ENCODE measurements at places on chromosomes 4 and X.

DNA sequence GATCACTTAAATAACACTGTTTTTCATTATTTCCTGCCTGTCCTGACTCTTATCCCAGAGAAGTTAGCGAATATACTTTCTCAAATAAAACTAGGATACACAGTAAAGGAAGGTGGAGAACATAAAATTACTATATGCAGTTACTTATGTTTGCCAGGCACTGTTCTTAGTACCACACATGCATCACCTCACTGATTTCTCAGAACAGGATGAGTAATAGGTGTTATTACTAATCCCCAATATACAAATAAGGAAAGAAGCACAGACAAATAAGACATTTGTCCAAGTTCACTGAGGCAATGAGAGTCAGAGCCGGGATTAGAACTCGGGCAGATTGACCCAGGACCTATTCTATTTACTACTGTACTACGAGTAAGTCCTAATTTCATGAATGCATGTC is 91.7 kb downstream of the CORIN start:
- H3K27me3 ChIP-seq: no peaks in the 10 kb centered on the region
- no peak overlapping the region for H3K27ac ChIP-seq
- H3K4me1 ChIP-seq: no peaks in the 10 kb centered on the region
- DNase-seq: no peak
- no peaks in the 10 kb centered on the region for H3K36me3 ChIP-seq
- no peak overlapping the region for H3K4me3 ChIP-seq

DNA sequence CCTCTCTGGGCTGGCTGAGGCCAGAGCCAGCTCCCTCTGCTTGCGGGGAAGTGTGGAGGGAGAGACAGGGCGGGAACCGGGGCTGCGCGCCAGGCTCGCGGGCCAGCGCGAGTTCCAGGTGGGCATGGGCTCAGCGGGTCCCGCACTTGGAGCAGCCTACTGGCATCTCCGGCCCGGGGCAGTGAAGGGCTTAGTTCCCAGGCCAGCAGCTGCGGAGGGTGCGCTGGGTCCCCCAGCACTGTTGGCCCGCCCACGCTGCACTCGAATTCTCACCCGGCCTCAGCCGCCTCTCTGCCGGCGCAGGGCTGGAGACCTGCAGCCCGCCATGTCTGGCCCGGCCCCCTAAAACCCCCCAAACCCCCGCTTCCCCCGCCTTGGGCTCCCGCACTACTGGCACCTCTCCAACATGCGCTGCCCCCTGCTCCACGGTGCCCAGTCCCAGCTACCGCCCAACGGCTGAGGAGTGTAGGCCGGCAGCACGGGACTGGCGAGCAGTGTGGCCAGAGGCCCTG is 33.8 kb upstream of the FAT4 start:
- H3K4me1 ChIP-seq: no peaks in the 10 kb centered on the region
- H3K27ac ChIP-seq: no peak overlapping the region
- DNase-seq: no peak
- no peak overlapping the region for H3K4me3 ChIP-seq

GRCh38 chrX:51891821-51892551 is 1.4 kb upstream of the MAGED1 start:
- H3K4me1 ChIP-seq: peaks cover 15% of the 10 kb centered on the region
- peak overlapping the region; percentile 83 for H3K27ac ChIP-seq
- H3K36me3 ChIP-seq: peaks cover 8% of the 10 kb centered on the region
- no peak overlapping the region for H3K4me3 ChIP-seq
- peak; percentile 42 for DNase-seq

- H3K4me3 ChIP-seq: no peak overlapping the region
- H3K27ac ChIP-seq: no peak overlapping the region
- no peaks in the 10 kb centered on the region for H3K27me3 ChIP-seq
- no peaks in the 10 kb centered on the region for H3K4me1 ChIP-seq
Observed at GRCh38 chr4:151144329-151145072, 45.1 kb downstream of the RPS3A start.

DNA sequence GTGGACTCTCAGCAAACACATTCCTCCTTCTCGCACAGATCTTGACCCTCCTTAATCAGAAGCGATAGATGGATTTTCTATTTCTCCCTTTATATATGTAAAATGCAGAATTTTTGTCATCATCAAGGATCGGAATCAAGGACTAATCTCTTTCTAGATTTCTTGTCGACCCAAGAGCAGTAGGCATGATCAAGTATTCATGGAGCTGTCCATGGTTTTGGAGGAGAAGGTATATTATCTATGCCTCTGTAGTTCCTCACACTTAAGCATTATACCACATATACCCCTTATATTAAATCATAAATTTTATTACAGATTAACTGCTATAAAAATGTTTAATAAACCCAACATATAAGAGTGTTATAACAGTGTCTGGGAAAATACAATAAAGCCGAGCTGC is 886.8 kb downstream of the NLGN4X start:
- H3K4me1 ChIP-seq: no peaks in the 10 kb centered on the region
- no peaks in the 10 kb centered on the region for H3K36me3 ChIP-seq
- no peak overlapping the region for H3K4me3 ChIP-seq
- no peaks in the 10 kb centered on the region for H3K27me3 ChIP-seq
- DNase-seq: no peak

GRCh38 chr4:63349674-63350025 is 1059.6 kb downstream of the TECRL start:
- H3K27ac ChIP-seq: no peak overlapping the region
- no peaks in the 10 kb centered on the region for H3K36me3 ChIP-seq
- DNase-seq: no peak
- no peaks in the 10 kb centered on the region for H3K27me3 ChIP-seq
- no peak overlapping the region for H3K4me3 ChIP-seq

GRCh38 chrX:16783452-16783851 is 2.8 kb upstream of the TXLNG start:
- peaks cover 14% of the 10 kb centered on the region for H3K4me1 ChIP-seq
- H3K27ac ChIP-seq: no peak overlapping the region
- no peak overlapping the region for H3K4me3 ChIP-seq
- no peaks in the 10 kb centered on the region for H3K27me3 ChIP-seq
- no peak for DNase-seq
- no peaks in the 10 kb centered on the region for H3K36me3 ChIP-seq

DNA sequence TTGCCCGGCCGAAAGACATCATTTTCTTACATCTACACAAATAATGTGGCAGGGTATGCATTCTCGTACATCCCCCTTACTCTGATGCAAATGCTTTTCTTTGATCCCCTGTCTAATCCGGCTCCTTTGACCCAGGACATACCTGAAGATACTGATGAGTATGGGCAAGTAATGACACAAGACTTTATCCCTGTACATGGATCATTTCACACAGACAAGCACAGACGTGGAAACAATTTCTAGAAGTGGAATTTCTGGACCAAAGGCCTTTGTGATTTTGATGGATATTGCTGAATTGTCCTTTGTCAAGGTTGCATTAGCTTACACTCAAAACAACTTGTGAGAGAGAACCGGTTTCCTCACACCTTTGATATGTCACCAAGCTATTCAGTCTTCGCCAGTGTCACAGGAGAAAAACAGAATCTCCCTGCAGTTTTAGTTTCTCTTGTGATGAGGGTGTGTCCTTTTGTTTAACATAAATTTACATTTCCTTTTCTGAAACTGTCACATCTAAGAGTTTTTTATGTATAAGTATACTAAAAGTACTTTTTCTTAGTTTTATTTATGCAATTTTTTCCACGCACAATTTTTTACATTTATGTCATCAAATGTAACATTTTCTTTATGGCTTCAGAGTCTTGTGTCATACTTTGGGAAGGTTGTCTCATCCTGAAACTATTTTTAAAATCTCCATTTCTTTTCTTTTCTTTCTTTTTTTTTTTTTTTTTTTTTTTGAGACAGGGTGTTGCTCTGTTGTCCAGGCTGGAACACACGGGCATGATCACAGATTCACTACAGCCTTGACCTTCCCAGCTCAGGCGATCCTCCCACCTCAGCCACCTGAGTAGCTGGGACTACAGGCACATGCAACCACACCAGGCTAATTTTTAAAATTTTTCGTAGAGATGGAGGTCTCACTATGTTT is 25.2 kb downstream of the RWDD4 start:
- no peaks in the 10 kb centered on the region for H3K27me3 ChIP-seq
- DNase-seq: no peak
- peaks cover 28% of the 10 kb centered on the region for H3K4me1 ChIP-seq
- no peaks in the 10 kb centered on the region for H3K36me3 ChIP-seq
- no peak overlapping the region for H3K27ac ChIP-seq
- no peak overlapping the region for H3K4me3 ChIP-seq

DNA sequence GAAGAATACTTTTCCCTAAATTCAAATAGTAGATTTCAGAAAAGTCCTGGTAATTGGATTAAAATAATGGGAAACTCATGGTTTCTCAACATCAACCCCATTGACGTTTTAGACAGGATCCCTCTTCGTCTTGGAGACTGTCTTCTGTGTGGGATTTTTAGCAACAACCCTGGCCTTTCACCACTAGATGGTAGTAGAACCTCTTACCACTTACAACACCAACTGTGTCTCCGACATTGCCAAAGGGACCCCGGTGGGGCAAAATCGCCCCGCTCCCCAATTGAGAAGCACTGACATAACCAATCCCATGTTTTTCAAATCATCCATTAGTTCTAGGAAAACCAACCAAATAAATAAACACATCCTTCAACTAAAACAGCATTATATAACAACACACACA is 16.9 kb upstream of the ANOS1 start:
- H3K4me3 ChIP-seq: no peak overlapping the region
- H3K27ac ChIP-seq: no peak overlapping the region
- no peak for DNase-seq
- no peaks in the 10 kb centered on the region for H3K27me3 ChIP-seq

DNA sequence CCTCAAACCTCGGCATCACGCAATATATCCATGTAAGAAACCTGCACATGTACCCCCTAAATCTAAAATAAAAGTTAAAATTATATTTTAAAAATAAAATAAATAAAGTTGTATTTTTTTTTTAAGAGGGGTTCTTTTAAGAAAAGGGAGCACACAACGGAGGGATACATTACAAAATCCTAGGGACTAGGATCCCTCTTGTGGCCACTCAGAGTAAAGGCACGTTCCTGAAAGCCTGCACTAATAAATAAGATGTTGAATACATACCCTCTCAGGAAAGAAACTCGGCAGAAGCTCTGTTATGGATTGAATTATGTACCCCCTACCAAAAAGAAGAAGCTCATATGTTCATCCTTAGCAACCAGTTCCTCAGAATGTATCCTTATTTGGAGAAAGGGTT is 50.9 kb upstream of the PRDX4 start:
- no peaks in the 10 kb centered on the region for H3K36me3 ChIP-seq
- H3K4me1 ChIP-seq: no peaks in the 10 kb centered on the region
- DNase-seq: no peak
- H3K27ac ChIP-seq: no peak overlapping the region
- no peak overlapping the region for H3K4me3 ChIP-seq

- no peak overlapping the region for H3K27ac ChIP-seq
- no peak overlapping the region for H3K4me3 ChIP-seq
- H3K27me3 ChIP-seq: no peaks in the 10 kb centered on the region
- no peak for DNase-seq
- no peaks in the 10 kb centered on the region for H3K4me1 ChIP-seq
Observed at GRCh38 chrX:32480019-32480418, 731.3 kb downstream of the DMD start.

DNA sequence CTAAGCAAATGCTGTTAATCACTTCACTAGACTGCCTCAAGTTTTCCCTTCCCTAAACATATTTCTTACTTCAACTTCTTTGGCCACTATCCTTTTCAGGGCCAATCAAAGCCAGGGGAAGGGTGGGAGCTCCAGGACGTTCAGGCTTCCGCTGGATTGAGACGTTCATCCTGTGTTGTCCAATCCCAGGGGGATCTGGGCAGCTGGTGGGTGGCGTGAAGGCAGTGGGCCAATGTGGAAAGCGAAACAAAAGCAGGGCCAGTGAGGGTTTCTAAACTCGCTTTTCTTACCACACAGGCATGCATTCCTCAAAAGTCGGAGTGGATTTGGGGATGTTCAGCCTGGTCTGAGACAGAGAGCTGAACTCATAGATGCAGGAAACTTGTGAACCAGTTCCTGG is 7.6 kb downstream of the CXCL13 start:
- H3K4me3 ChIP-seq: no peak overlapping the region
- no peak for DNase-seq
- no peaks in the 10 kb centered on the region for H3K4me1 ChIP-seq
- H3K36me3 ChIP-seq: no peaks in the 10 kb centered on the region
- H3K27ac ChIP-seq: no peak overlapping the region

GRCh38 chr4:121790976-121791375 is 10.1 kb upstream of the EXOSC9 start:
- no peak for DNase-seq
- no peak overlapping the region for H3K27ac ChIP-seq
- no peaks in the 10 kb centered on the region for H3K4me1 ChIP-seq
- H3K36me3 ChIP-seq: no peaks in the 10 kb centered on the region
- H3K4me3 ChIP-seq: no peak overlapping the region
- no peaks in the 10 kb centered on the region for H3K27me3 ChIP-seq

GRCh38 chr4:38695809-38696208 is 31.8 kb downstream of the KLF3 start:
- no peaks in the 10 kb centered on the region for H3K4me1 ChIP-seq
- peaks cover 83% of the 10 kb centered on the region for H3K36me3 ChIP-seq
- no peaks in the 10 kb centered on the region for H3K27me3 ChIP-seq

DNA sequence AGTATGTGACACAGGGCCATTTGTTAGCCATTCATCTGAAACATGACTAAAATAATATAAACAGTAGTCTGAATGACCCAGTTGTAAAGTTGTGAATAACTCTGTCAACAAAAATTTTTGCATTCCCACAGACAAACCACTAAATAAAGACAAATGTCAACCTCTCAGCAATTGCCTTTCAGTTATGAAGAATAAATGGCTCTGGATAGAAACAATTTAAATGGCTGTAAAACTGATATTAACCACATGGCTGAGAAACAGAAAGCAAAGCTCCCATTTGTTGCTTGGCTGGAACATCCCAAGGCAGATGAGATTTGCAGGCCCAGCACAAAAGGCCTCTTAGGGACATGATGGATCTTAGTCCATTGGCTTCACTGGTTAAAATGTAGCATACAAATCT is 296.3 kb downstream of the GALNTL6 start:
- no peak overlapping the region for H3K4me3 ChIP-seq
- H3K4me1 ChIP-seq: no peaks in the 10 kb centered on the region
- no peak for DNase-seq
- no peaks in the 10 kb centered on the region for H3K27me3 ChIP-seq
- H3K36me3 ChIP-seq: no peaks in the 10 kb centered on the region

DNA sequence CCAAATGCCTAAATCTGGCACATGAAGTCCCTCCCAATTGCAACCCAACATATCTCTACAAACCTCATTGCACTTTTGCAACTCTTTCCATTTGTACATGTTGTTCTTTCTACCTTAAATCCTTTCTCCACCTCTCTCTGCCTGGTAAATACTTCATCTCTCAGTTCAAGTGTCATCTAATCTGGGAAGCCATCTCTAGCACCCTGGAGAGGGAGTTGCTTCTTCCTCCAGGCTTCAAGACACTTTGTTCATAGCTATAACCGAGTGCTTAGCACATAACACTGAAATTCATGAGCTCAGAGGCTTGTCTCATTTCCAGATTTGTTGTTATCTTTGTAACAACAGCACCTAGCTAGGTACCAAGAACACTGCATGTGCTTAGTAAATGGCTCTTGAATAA is 114.8 kb upstream of the NAP1L5 start:
- no peak overlapping the region for H3K27ac ChIP-seq
- H3K4me1 ChIP-seq: peaks cover 5% of the 10 kb centered on the region
- no peaks in the 10 kb centered on the region for H3K36me3 ChIP-seq
- no peaks in the 10 kb centered on the region for H3K27me3 ChIP-seq
- H3K4me3 ChIP-seq: no peak overlapping the region
- DNase-seq: no peak

- no peak overlapping the region for H3K27ac ChIP-seq
- DNase-seq: no peak
- H3K27me3 ChIP-seq: no peaks in the 10 kb centered on the region
- H3K4me1 ChIP-seq: no peaks in the 10 kb centered on the region
Observed at GRCh38 chr4:10529291-10530136, 72.3 kb upstream of the ZNF518B start.
